ENCODE measurements at places on chromosomes 5 and 9. TPM values are rescaled to one million over a fixed set of nuclear protein-coding genes. Genes with fewer than 3 reads are reported as not detected.

- no peak overlapping the region for H3K27ac ChIP-seq
- DNase-seq: no peak
- no peak overlapping the region for H3K4me3 ChIP-seq
Measured at GRCh38 chr9:112258106-112258505, 75.3 kb downstream of the PTBP3 start.

DNA sequence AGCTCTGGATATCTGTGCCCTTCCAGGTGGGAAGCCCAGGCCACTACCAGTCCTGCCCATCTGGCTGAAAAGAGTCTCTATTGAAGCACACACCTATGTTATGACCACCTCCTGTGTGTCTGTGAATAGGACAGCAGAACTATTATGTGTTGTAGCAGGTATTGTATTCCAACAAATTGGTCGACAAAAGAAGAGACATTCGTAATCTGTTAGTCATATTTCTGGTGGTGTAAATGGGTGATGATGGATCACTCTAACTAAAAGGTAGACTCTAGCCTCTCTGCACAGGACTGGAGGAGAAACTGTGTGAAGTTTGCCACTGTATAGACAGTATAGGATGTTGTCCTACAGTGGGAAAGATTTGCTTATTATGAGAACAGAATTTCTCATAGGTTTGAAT lies 416.1 kb downstream of the TMEM38B start:
- no peaks in the 10 kb centered on the region for H3K36me3 ChIP-seq
- no peak overlapping the region for H3K4me3 ChIP-seq
- no peak overlapping the region for H3K27ac ChIP-seq
- no peaks in the 10 kb centered on the region for H3K4me1 ChIP-seq

DNA sequence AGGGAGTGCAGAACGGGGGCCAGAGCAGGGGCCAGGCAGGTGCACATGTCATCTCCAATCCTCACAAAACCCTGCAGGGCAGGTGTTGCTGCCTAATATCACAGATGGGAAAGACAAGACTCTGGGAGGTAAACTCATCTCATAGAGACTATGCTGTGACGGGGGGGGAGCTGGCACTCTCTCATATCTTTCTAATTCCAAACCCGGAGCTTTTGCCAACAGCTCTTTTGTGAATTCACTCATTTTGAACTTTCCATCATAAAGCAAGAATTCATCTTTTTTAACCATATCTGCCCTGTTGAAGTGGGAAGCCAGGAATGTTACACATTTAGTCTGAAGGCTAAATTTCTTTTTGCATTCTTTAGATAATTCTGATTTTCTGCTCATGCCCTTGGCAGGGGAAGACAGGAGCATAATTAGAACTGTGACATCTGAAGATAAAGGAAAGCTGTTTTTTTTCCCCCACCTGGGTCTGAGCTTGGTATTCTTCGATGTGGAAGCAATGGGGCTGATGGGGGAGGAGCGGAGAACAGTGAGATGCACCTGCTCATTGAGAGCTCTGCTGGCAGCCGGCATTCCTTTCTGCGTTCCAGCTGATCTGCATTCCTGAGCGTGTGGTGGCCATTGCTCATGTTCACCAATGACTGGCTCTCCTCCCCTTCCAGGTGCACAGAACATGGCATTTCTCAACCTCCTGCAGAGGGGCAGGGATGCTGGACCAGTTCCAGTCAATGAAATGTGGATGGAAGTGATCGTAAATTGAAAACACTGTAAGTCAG lies 159.2 kb downstream of the NSG2 start:
- no peak overlapping the region for H3K27ac ChIP-seq
- H3K36me3 ChIP-seq: no peaks in the 10 kb centered on the region
- no peaks in the 10 kb centered on the region for H3K4me1 ChIP-seq
- DNase-seq: no peak
- peaks cover 63% of the 10 kb centered on the region for H3K27me3 ChIP-seq

CAMK2A gene
- 0.13 TPM for total RNA-seq

DNA sequence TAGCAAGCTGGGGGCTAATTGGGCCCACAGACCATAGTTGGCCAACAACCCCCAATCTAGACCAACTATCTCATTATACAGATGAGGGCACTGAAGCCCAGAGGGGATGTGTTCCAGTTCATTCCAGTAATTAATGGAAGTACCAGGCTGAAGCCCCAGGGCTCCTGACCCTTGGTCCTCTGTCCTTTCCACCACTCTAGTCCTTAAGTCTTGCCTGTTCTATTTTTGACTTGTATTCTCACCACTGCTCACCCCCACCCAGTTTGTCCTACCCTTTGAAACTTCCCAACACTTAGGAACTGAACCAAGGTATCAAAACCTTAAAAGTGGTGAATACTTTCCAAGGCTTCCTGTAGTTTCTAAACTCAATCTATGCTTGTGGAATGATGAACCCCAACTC lies 407.4 kb downstream of the ENC1 start:
- H3K4me3 ChIP-seq: no peak overlapping the region
- no peaks in the 10 kb centered on the region for H3K36me3 ChIP-seq
- peak overlapping the region; percentile 83 for H3K27ac ChIP-seq
- H3K27me3 ChIP-seq: no peaks in the 10 kb centered on the region
- H3K4me1 ChIP-seq: peaks cover 29% of the 10 kb centered on the region

PLPP7 gene
- total RNA-seq: not detected

GRCh38 chr5:58497386-58497785 lies 6.2 kb downstream of the GAPT start:
- no peaks in the 10 kb centered on the region for H3K36me3 ChIP-seq
- H3K4me1 ChIP-seq: no peaks in the 10 kb centered on the region

GRCh38 chr9:35834260-35835215 lies 5.5 kb downstream of the TMEM8B start:
- DNase-seq: no peak
- no peak overlapping the region for H3K4me3 ChIP-seq
- peaks cover 12% of the 10 kb centered on the region for H3K4me1 ChIP-seq
- H3K27me3 ChIP-seq: no peaks in the 10 kb centered on the region

LYRM7 gene
- 9.5 TPM for total RNA-seq

TLX3 gene
- not detected for total RNA-seq

DNA sequence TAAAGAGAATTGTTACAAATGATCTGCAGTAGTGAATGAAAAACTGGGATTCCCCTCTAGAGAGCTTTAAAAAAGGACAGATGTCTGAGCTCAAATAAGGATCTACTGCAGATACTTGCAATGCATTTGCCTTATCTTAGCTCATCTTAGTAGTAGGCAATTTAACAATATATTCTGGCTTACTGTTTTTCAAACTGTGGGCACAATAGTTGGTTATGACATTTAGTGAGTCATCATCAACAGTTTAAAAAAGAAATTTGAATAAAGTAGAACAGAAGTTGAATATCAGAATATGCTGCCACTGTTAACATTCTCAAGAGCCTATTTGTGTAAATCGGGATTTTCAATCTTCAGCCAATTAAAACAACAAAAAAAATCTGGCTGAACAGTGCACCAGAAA lies 6.7 kb upstream of the CAST start:
- peak overlapping the region; percentile 94 for H3K27ac ChIP-seq
- no peak overlapping the region for H3K4me3 ChIP-seq
- no peaks in the 10 kb centered on the region for H3K27me3 ChIP-seq
- peaks cover 93% of the 10 kb centered on the region for H3K4me1 ChIP-seq
- DNase-seq: no peak
- no peaks in the 10 kb centered on the region for H3K36me3 ChIP-seq

DNA sequence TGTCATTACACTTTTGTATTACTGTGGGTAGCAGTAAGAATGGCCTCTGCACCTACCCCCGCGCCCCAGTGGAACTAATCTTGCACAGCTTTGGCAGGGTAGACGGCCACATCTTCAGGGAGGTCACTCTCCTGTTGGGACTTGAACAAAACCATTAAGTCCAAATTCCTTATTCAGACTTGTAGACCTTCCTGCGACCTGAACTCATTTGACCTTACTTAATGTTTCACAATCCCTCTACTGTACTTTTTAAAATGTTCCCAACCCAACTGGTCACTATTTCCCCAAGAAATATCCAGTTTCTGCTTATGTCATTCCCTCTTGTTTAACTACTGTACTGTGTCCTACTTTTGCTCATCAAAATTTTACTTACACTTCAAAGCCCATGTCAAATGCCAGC lies 5.3 kb upstream of the FAM120AOS start:
- no peak overlapping the region for H3K4me3 ChIP-seq
- DNase-seq: no peak
- H3K27me3 ChIP-seq: no peaks in the 10 kb centered on the region

GRCh38 chr9:105158898-105159297 lies 85.6 kb upstream of the SLC44A1 start:
- no peak overlapping the region for H3K27ac ChIP-seq
- no peak for DNase-seq
- peaks cover 20% of the 10 kb centered on the region for H3K4me1 ChIP-seq
- no peaks in the 10 kb centered on the region for H3K27me3 ChIP-seq

- no peak overlapping the region for H3K4me3 ChIP-seq
- H3K27me3 ChIP-seq: no peaks in the 10 kb centered on the region
- H3K27ac ChIP-seq: no peak overlapping the region
- H3K4me1 ChIP-seq: no peaks in the 10 kb centered on the region
- no peaks in the 10 kb centered on the region for H3K36me3 ChIP-seq
Measured at GRCh38 chr9:5767968-5768932, 64.7 kb downstream of the ERMP1 start.

- no peaks in the 10 kb centered on the region for H3K36me3 ChIP-seq
- H3K27me3 ChIP-seq: peaks cover 77% of the 10 kb centered on the region
- DNase-seq: no peak
Measured at GRCh38 chr9:133584559-133585476, 24.4 kb downstream of the FAM163B start.

- no peak overlapping the region for H3K27ac ChIP-seq
- peak; percentile 46 for DNase-seq
- no peaks in the 10 kb centered on the region for H3K27me3 ChIP-seq
- no peaks in the 10 kb centered on the region for H3K36me3 ChIP-seq
- no peaks in the 10 kb centered on the region for H3K4me1 ChIP-seq
Measured at GRCh38 chr9:74773886-74774479, 113.7 kb downstream of the TRPM6 start.

DNA sequence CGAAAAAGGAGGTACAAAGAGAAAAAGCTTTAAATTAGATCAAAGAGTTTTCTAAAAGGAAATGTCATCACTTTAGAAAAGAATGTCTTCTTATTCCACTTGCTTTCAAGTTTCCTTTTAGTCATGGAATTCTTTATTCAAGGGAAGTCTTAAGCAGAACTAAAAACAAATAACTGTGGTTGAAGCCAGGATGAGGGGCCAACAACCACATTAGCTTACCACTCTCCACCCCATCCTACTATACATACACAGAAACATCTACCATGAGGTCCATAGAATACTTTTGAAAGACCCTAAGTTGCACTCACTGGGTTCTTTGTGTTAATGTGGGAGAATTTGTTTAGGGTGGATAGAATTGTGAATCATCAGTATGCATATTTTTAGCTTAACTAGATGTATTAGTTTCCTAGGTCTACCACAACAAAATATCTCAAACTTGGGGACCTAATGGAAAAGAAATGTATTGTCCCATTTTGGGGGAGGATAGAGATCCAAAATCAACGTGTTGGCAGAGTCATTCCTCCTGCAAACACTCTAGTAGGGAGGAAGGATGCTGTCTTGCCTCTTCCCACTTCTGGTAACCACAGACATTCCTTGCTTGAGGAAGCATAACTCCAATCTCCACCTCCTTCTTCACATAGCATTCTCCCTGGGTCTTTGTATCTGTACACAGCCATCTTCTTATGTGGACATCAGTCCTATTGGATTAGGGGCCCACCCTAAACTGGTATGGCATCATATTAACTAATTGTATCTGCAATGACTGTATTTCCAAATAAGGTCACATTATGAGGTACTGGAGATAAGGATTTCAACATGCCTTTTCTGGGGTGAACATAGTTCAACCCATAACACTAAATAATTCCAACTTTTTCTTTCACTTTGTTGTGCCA lies 239.4 kb downstream of the LURAP1L start:
- no peaks in the 10 kb centered on the region for H3K4me1 ChIP-seq
- H3K27ac ChIP-seq: no peak overlapping the region
- H3K4me3 ChIP-seq: no peak overlapping the region
- no peaks in the 10 kb centered on the region for H3K36me3 ChIP-seq
- DNase-seq: no peak

UGCG gene
- 79.8 TPM for total RNA-seq

MYO10 gene
- total RNA-seq: 116 TPM

CCDC183 gene
- 5.3 TPM for total RNA-seq

DNA sequence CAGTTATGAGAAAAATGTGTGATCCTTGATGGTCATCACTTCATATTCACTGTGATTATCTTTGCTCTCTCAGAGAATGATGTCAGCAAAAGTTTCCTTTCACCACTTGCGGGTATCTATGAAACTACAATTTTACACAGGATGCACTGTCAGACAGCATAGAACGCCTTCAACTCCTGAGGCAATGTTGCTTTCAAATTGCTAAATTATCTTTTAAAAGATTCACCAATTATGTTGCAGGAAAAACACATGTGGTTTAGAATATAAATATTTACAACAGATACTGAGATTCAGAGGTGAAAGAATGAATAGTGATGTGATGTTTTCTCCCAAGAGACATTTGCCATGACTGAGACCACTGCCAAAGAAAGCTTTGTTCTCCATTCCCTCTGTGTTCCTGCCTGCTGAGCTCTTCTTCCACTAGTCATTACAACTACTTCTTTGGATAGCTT lies 879.8 kb upstream of the DMAC1 start:
- no peak overlapping the region for H3K27ac ChIP-seq
- H3K4me3 ChIP-seq: no peak overlapping the region
- no peak for DNase-seq
- H3K4me1 ChIP-seq: no peaks in the 10 kb centered on the region

MSMP gene
- not detected for total RNA-seq

- peaks cover 31% of the 10 kb centered on the region for H3K4me1 ChIP-seq
- H3K4me3 ChIP-seq: no peak overlapping the region
- DNase-seq: no peak
- no peak overlapping the region for H3K27ac ChIP-seq
- H3K36me3 ChIP-seq: peaks cover 20% of the 10 kb centered on the region
- H3K27me3 ChIP-seq: no peaks in the 10 kb centered on the region
Measured at GRCh38 chr9:122948313-122948712, 7.5 kb downstream of the RABGAP1 start.

DNA sequence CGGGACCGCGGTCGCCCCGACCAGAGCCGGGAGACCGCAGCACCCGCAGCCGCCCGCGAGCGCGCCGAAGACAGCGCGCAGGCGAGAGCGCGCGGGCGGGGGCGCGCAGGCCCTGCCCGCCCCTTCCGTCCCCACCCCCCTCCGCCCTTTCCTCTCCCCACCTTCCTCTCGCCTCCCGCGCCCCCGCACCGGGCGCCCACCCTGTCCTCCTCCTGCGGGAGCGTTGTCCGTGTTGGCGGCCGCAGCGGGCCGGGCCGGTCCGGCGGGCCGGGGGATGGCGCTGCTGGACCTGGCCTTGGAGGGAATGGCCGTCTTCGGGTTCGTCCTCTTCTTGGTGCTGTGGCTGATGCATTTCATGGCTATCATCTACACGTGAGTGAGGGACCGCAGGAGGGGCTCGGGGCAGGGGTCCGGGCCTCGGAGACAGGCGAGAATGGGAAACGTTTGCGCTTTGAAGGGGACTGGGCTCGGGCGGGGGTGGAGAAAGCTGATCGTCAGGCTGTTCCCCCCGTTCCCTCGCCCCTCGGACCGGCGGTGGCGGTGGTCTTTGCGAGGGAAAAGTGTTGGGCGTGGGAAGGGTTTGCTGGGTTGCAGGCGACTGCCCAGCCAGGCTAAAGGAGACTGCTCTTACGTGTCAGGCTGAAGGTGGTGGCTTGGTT lies 457 bp downstream of the UGCG start:
- no peaks in the 10 kb centered on the region for H3K36me3 ChIP-seq
- H3K4me3 ChIP-seq: peak overlapping the region; percentile 76
- DNase-seq: no peak
- peaks cover 59% of the 10 kb centered on the region for H3K4me1 ChIP-seq
- peak overlapping the region; percentile 74 for H3K27ac ChIP-seq

FAM78A gene
- 1.3 TPM for total RNA-seq

TMEM232 gene
- 1.1 TPM for total RNA-seq
